ENCODE measurements at places on chromosomes 2 and 18.
A peak's percentile ranks its signal among the peaks of the same experiment; 100 is the strongest.

- DNase-seq = no peak
Measured at GRCh38 chr2:219296142-219296541, 13.1 kb downstream of the PTPRN start.

DNA sequence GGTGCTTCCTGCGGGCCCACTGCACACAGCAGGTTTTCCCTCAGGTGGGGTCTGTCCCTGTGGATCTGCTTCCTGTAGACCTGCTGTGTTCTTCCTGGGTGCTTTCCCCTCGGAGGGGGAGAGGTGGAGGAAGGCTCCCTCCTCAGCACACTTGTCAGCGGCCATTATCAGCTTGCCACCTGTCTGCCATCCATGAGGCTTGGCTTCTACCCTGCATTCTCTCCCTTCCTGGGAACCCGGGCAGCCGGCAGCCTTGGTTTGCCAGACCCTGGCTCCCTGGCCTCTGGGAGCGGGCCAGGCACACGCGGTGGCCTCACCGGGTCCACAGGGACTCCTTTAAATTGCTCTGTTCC lies 58.5 kb downstream of the INPP5D start:
- no peak for DNase-seq

GRCh38 chr18:48022021-48022420 lies 91.6 kb upstream of the SMAD2 start:
- DNase-seq = no peak

DNA sequence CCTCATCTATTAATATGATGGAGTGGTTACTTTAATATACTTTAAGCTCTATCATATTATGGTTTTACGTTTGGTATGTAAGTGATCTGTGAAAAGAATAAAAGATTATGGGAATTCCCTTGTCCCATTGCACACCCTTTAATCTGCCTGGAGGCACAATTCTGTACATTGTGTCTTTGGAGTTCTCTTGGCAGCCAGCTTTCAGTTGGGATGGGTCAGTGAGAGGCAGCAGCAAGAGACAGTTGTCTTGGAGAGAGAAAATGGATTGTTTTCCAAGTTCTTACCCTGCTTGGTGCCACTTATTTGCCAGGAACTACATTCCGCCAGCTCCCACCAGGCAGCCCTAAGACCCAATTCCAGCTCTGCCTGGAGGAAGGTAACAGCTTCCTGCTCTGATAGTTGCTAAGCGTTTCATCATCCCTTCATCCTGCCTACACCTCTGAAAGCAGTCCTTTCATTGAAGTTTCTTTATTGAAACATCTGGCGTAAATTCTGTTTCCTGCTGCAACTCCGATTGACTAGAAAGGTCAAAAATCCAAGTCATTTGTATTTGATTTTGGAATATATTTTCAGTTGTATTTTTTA lies 365.2 kb downstream of the AKAIN1 start:
- DNase-seq = no peak

DNA sequence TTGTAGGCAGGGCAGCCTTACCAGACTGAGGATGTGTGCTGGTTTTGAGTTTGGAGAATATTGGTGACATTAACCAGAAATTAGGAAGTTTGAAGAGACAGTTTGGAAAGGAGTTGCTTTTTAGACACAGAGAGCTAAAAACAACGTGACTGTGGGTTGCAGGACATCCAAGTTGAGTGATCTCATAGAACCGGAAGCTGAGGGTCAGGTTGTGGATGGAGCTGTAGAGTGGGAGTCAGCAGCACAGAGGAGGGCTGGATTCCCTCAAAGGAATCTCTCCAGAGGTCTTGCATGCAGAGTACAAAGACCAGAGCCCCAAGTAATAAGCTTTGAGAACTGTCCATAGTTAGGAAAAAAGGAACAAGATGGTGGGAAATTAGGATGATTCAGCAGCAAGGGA lies 9.3 kb downstream of the MAPRE3 start:
- DNase-seq = no peak

GRCh38 chr2:174967691-174968260 lies 37.4 kb downstream of the CHN1 start:
- DNase-seq = no peak

DNA sequence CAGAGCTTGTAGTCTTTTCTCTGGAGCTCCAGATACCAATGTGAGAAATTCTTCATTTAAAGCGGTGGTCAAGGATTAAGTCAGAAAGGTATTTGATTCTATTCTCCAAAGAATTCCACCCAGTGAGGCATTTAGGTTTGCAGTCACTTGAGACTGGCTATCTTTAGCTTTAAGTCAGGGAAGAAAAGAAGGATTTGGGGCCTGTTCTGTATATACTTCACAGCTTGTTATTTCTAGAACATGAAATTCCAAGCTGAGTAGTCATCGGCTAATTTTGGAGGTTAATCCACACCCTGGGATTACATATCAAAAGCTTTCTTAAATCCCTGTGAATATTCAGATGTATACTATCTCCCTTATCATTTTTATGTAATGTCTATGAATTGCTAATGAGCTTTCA lies 39.4 kb downstream of the MYOM1 start:
- no peak for DNase-seq

DNA sequence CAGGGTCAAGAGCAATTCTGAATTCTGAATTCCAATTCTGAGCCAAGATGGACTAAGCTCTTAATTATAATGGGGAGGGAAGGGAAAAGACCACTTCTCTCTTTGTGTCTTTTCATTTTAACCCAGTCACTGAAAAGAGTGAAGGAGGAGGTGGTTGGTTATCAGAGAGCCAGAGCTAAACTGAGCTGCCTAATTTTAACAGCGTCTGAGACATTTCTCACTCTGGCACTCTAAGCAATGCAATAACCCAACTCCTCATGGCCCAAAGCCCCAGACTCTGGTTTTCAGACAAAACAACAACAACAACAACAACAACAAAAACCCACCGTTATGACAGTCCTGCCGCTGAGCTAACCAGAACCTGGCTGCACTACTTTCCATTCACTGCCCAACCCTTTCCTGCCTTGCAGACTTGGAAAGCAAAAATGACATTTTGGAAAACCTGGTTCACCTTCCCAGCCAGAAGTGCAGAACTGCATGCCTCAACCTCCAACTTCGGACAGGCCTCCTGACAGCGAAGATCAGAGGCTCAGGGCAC lies 1.0 kb downstream of the CHST10 start:
- DNase-seq = peak; percentile 23
